M059J (cell line): ENCODE measurements at places on chromosomes 1 and 21.

DNA sequence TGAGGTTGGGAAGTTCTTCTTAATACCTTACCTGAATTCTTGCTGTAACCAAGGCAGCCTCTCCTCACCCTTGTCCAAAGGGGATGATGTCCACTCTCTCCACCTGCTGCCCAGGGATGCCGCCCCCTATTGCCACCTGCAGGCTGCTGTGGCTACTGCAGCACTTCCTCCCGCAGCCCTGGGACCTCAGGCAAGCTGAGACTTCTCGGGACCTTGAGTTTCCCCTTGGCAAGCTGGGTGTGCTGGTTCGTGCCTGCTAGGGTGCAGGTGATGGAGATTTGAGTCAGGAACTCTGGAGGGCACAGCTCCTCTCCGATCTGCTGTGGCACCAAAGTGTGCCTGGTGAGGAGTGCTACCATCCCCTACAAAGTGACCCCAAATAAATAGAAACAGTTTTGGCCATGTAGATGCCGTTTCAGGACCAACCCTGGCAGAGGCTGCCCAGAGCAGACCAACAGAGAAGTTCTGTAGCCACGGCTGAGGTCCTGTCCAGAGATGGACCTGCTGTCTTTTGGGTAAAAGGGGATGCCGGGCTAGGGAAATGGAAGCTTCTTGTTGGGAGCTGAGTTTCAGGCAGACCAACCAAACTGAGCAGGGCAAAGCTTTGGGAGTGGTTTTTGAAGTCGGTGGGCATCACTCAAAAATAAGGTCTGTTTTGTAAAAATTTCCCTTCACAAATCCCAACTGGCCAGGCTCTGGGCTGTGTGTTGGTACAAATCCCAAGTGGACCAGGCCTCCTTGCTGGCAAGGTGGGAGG, 31.7 kb downstream of the RUNX3 start:
- DNase-seq: peak; percentile 48

- no peak for DNase-seq
Observed at GRCh38 chr1:233864578-233864977, 39.9 kb upstream of the SLC35F3 start.

DNA sequence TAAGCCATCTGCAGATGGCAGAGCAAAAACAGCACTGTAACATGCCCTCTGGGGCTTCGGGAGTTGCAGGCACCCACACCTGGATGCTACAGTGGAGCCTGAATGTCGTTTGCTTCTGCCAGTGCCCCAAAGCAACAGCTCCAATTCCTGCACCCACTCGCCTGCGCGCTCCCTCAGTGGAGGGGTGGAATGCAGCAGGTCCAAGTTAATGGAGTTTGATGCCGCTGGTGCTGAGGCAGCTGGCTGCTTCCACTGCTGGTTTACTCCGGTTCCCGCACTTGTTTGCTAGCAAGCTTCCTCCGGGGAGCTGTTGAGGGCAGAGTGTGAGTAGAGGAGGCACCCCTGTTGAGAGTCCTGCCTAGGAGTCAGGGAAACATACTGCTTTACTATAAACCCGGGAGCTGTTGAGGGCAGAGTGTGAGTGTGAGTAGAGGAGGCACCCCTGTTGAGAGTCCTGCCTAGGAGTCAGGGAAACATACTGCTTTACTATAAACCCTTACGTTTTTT, 584.0 kb upstream of the TMPRSS15 start:
- no peak for DNase-seq

DNA sequence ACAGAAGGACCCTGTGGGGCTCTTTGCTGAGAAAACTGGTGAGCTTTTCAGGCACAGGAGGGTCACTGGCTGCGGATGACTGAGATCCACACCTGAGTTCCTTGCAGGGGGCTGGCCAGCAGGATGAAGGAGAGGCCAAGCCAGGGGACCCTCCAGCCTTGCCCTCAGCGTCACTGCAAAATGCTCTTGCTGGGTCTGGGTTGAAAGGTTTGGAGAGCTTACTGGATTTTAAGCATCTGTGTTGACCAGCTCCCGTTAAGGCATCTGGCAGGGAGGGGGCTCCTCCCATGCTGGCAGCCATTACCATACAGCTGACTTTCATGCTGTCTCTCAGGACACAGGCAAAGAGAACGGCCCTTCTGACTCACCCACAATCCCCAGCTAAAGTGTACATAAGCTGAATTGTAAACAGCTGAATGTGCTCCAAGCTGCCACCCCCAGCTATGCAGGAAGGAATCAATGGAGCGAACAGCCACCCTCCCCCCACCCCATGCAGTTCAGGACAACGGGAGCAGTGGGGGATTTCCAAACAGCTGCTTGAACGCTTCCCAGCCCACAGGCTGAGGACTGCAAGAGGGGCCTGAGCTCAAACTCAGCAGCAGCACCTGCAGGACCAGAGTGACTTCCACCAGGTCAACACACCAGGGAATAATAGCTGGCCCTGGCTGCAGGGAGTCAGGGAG, 21.3 kb upstream of the A3GALT2 start:
- DNase-seq: peak; percentile 96

DNA sequence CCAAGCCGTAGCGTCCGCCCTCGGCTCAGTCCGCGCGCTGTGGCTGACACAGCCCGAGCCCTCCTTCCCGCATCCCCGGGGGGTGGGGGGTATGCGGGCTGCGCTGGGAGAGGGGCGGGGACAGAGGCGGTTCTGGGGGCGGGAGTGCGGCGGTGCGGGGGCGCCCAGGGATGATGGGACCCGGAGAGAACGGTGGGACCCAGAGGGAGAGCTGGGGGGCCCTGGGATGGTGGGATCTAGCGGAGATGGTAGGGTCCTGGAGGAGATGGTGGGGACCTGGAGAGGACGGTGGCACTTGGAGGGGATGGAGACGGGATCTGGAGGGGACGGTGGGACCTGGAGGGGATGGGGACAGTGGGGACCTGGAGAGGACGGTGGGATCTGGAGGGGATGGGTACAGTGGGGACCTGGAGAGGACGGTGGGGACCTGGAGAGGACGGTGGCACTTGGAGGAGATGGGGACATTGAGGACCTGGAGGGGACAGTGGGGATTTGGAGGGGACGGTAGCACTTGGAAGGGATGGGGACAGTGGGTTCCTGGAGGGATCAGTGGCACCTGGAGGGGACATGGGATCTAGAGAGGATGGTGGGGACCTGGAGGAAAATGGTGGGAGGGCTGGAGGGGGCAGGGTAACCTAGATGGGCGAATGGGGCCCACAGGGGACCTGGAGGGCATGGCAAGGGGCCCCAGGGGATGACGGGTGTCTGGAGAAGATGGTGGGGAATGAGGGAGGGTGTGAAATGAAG, 477 bp downstream of the SNAP47 start:
- no peak for DNase-seq

- DNase-seq: peak; percentile 29
Observed at GRCh38 chr1:171142416-171143385, 42.4 kb upstream of the FMO2 start.

GRCh38 chr1:229657993-229658755, 32.1 kb downstream of the URB2 start:
- DNase-seq: no peak

- no peak for DNase-seq
Observed at GRCh38 chr1:36845802-36846201, 188.5 kb downstream of the GRIK3 start.

DNA sequence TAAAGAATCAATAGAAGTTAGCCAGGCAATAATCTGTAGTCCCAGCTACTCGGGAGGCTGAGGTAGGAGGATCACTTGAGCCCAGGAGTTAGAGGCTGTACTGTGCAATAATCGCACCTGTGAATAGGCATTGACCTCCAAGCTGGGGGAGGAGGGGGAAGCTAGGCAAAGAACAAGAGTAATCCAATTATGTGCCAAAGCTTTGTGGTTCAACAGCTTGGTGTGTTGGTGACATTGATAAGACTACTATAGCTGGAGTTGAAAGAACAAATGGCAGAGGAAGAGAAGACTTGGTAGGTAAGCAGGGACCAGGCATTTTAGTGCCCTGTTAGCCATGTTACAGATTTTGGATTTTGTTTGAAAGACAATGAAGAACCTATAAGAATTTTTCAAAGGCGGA, 2.1 kb upstream of the TMCO2 start:
- DNase-seq: no peak

GRCh38 chr1:27934818-27935549, at the start of gene SMPDL3B:
SMPDL3B (plus strand) TSS chr1:27935000; CDS start chr1:27935184, 184 bp downstream.
- DNase-seq: peak; percentile 55

GRCh38 chr1:8670371-8670818, 147.0 kb downstream of the RERE start:
- DNase-seq: no peak

DNA sequence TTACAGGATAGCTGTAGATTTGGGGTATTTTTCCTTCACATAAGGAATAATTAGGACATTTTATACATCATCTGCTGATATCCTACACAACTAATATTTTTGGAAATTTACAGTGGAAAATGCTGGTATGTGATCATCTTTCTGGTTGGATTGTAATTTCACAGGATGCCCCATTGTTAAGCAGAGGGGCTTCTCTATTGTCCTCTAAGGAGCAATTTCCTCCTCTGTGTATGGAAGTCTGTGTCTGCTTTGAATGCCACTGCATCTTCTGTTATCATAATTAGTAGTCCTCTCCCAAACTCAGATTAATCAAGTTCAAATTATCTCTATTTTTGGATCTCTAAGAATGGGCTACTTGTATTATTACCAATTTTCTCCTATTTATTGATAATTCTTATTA, 988.1 kb upstream of the B3GALT2 start:
- DNase-seq: no peak

GRCh38 chr1:76053021-76053420, 21.5 kb upstream of the ST6GALNAC3 start:
- DNase-seq: no peak

DNA sequence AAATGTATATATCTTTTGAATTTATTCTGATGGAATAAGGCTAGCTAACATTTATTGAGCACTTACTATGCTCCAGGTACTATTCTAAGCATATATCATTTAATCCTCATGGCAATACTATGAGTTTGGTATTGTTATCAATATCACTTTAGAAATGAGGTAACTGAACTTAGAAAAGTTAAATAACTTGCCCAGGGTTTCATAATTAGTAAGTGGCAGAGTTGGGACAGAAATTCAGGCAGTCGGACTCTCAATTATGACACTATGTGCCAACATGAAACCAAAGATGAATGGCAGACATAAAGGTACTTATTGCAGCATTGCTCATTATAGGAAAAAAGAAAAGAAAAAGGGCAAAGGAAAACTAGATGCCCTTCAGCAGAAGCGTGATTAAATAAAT, 48.2 kb downstream of the RAB3GAP2 start:
- DNase-seq: no peak

- DNase-seq: peak; percentile 7
Observed at GRCh38 chr1:3012456-3013291, 8.6 kb upstream of the ACTRT2 start.
